ENCODE measurements at places on chromosomes 16 and 17.

GRCh38 chr17:43779145-43780125 is 658 bp upstream of the DUSP3 start:
- DNase-seq: no peak

DNA sequence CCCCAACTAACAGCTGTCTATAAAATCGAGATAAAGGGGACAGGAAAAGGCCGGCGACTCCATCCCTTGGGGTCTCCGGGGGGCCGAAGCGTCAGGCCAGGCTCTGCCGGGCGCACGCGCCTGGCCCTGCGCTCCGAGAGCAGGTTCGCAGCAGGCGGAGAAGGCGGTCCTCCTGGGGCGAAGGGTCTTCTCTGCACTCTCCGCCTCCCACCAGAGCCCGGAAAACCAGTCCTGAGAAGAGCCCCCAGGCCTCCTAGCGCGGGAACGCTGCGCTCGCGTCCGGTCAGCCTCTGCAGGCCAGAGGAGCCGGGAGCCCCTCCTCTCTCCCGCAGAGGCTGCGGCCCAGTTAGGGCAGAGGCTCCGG is 5.1 kb downstream of the FOXF1 start:
- DNase-seq: no peak

GRCh38 chr16:85344502-85345128 is 232.3 kb upstream of the CIBAR2 start:
- DNase-seq: no peak

DNA sequence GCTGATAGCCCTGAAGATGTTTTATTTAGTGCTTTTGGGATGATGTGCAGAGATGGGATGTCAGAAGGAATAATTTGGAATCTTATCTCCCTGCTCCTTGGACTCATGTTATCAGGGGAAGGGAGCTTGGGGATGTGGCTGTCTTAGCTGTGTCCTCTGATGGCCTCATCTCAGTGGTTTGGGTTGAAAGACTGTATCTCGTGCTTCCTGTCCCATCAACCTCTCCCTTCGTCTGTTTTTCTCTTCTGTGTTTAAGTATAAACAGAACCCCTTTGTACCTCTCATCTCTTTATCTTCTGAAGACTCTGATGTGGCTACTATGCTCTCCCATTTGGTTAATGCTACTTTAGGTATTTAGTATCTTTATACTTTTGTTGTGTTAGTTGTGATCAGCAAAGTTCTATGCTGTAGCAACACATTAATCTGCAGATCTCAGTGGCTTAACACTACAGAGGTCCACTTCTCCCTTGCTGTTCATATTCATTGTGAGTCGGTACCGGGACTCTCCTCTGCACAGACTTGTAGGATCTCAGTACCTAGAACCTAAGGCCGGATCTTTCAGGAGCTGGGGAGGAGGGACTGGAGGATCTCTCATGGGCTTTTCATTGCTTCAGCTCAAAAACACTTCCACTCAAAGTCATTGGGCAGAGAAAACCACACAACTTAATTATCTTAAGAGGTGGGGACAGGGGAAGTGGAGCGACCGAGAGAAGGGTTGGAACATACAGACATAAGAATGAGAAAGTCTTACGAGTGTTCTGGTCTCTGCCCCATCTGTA is 28.8 kb downstream of the PRKCA start:
- DNase-seq: no peak

DNA sequence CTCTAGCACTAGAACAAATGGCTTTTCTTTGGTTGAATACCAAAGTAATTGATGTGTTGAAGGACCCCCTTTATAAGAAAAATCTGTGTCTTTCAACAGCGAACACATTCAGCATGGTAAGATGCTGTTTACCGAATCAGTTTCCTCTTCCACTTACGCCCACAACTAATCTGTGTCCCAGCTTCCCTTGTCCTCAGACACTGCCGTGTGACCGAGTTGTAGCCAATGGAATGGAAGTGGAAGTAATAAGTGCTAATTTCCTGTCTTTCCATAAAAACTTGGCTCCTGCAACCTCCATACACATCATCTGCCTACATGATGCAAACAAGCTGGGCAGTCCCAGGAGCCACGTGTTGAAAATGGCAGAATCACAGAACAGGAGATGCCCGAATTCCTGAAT is 10.4 kb downstream of the CDIPT start:
- DNase-seq: no peak

- no peak for DNase-seq
These were observed 170.2 kb downstream of the RAB11FIP4 start for GRCh38 chr17:31561469-31562375.

- DNase-seq: no peak
These were observed 101.7 kb downstream of the CHD9 start for GRCh38 chr16:53156516-53156915.

GRCh38 chr16:57131351-57131970 is 39.1 kb downstream of the CPNE2 start:
- no peak for DNase-seq

DNA sequence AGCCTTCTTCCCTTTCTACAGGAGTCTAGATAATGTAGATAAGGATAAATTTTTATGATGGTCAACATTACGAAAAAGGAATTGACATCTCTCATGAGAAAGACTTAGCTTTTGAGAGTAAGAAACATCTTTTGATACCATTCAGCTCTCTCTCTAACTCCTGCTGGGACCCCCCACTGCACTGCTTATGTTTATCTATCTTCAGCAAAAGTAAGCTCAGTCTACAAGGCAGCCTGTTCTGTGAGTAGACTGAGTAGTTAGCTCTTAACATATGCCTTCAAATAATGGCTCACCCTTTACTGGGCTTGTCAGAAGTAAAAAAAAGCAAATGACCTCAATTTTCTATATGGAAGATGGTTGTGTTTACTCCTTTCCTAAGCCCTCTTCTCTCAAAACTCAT is 372.2 kb upstream of the CDH11 start:
- no peak for DNase-seq

- no peak for DNase-seq
These were observed 2.6 kb downstream of the SPEM3 start for GRCh38 chr17:7431231-7431630.

- DNase-seq: no peak
These were observed 20.9 kb downstream of the IRX3 start for GRCh38 chr16:54265575-54266107.

DNA sequence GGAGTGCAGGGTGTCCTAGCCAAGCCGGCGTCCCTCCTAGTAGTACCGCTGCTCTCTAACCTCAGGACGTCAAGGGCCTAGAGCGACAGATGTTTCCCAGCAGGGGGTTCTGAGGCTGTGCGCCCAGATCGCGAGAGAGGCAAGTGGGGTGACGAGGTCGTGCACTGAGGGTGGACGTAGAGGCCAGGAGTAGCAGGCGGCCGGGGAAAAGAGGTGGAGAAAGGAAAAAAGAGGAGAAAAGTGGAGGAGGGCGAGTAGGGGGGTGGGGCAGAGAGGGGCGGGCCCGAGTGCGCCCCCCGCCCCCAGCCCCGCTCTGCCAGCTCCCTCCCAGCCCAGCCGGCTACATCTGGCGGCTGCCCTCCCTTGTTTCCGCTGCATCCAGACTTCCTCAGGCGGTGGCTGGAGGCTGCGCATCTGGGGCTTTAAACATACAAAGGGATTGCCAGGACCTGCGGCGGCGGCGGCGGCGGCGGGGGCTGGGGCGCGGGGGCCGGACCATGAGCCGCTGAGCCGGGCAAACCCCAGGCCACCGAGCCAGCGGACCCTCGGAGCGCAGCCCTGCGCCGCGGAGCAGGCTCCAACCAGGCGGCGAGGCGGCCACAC is at the start of gene MMP2:
Gene MMP2 (plus strand): TSS at position 372 of the 603 bp plus-strand sequence. CDS start 282 bp downstream, outside the sequence.
- no peak for DNase-seq

DNA sequence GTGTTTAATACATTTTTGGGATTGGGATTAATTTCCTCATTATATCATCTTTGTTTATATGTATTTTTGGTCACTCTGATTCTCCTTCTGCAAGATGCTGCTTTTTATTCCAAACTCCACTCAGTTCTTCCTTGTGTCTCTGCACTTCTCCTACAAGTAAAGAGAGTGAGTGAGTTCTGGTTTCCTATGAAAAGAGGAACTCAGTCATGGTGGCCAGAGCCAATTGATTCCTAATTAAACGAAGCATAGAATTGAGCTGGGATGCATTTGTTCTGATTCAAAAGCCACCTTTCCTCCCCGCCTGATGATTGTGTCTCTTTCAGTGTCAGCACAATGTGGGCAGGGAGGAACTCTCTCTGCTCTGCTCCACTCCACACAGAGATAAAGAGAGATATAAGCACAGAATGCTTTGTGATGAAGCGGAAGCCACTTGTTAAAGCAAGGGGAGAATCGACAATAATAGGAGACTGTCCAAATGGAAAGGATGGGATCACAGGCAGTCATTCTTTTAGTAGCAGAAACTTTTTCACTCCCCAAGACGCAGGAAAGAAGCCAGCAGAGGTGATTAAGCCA is 121.3 kb upstream of the GOT2 start:
- no peak for DNase-seq

- no peak for DNase-seq
These were observed 18.5 kb downstream of the AKTIP start for GRCh38 chr16:53484542-53484941.

DNA sequence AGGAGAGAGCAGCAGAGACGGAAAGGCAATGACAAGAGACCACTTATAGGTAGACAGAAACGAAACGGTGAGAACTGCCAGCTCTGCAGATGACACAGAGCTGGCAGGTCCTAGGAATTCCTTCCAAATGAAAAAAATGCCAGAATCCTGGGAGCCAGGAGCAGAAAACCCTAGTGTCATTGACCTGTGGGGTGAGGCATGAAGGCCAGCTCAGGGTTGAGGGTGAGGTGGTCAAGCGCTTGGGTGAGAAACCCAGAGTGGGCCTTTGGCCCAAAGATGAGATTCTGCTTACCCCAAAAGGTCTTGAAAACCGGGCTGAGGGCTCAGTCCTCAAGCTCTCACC is 9.2 kb downstream of the HIC1 start:
- no peak for DNase-seq

- no peak for DNase-seq
These were observed 12.2 kb downstream of the CD300LD start for GRCh38 chr17:74579900-74580299.

GRCh38 chr16:8998108-8998507 is 34.4 kb upstream of the USP7 start:
- DNase-seq: no peak

DNA sequence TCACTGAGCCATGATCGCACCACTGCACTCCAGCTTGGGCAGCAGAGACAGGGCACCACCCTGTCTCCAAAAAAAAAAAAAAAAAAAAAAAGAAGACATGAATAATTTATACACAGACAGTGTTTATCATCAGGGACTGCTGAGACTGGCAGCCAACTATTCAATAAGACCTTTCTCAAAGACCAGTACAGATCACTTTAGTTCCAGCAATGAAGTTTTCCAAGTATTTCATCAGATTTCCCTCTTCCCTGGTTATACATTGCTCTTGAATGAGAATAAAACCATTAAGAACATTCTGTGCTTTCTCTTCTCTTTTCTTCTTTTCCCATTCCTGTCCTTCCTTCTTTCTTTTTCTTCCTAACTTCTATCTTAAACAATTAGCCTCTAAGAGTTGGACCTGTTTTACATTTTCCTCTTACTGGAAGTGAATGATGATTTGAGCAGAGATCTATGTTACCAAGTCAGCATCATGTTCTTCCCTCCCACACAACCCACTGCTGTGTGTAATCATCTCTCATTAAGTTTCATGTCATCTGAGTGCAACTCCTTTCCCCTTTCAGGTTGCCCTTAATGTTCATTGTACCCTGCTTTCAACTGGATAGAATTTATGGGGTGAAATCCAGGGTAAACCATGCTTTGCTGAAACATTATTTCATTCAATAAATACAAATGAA is 35.9 kb upstream of the SMIM36 start:
- no peak for DNase-seq

GRCh38 chr17:41750862-41751261 is 16.4 kb upstream of the HAP1 start:
- DNase-seq: no peak

- no peak for DNase-seq
These were observed 21.5 kb upstream of the TNS4 start for GRCh38 chr17:40522961-40523310.

GRCh38 chr16:25941800-25942499 is 250.2 kb downstream of the HS3ST4 start:
- no peak for DNase-seq

GRCh38 chr16:50960517-50961202 is 190.4 kb downstream of the SALL1 start:
- no peak for DNase-seq

DNA sequence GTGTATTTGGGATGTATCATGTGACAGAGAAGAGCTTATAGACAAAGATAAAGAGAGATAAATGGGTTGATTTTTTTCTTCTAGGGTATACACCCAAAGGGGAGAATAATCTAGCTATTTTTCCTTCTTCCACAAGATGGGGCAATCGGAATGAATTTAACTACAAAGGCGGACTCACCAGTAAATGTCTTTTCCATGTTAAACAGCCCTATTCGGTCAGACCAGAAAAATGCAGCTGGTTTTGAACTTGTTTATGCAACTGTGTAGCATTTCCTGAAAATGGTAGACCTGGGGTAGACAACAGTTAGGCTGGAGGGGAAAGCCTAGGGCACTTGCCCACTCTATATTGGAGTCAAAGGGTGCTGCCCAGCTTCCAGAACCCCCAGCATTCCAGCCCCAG is 477.1 kb downstream of the TOX3 start:
- DNase-seq: no peak

DNA sequence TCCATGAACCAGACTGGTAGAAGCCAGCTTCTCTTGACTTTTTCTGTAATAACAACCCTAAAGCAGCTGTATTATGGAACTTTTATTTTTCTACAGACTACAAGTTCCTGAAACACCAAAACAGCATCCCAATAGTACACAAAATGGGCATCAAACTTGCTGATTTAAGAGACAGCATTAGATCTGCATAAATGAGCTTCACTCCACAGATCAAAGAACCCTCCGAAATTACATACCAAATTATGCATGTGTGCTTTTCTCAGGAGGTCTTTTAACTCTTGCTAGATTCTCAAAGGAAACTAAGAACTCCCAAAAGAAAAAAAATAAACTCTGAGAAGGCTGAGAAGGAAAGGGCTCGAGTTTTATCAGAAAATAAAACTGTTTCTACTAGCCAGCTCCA is 12.3 kb downstream of the UBE2G1 start:
- DNase-seq: no peak

DNA sequence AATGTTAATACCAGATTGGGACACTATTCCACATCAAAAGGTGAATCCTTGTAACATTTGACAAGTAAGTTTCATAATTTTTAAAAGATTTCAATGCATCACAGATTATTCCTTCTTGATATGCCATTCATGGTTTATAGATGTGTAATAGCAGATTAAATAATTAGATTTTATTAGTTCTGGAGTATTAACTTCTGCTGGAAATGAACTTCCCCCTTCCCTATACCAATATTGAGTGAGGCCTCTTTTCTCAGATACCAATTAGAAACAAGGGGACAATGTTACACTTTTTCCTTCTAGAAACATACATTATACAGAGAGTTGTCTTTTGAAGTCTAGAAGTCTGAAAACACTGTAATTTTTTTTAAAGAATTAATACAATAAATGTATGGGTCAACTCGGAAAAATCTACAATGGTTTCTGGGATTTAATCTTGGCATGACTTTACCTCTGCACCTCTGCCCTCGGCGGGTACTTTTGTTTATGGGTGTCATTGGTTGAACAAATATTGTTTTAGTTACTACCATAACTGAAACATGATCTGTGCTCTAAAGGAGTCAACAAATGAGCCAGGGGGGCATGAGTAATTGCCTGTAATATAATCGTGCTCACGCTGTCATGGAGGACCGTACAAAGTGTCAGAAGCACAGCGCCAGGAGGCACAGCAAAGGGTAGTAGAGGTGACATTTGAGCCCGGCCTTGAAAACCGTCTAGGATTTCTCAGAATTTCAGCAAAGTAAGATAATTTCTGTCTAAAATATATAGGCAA is 8.2 kb downstream of the LRRC37B start:
- DNase-seq: no peak

Measured in stimulated activated CD8-positive, alpha-beta memory T cell treated with anti-CD3 and anti-CD28 coated beads, Interleukin-15, amount 100 ng/mL, for 4 hours (primary cell).